ENCODE measurements at places on chromosomes 4 and X.

- DNase-seq = no peak
These were observed 47.0 kb downstream of the FAT1 start for GRCh38 chr4:186676531-186677161.

DNA sequence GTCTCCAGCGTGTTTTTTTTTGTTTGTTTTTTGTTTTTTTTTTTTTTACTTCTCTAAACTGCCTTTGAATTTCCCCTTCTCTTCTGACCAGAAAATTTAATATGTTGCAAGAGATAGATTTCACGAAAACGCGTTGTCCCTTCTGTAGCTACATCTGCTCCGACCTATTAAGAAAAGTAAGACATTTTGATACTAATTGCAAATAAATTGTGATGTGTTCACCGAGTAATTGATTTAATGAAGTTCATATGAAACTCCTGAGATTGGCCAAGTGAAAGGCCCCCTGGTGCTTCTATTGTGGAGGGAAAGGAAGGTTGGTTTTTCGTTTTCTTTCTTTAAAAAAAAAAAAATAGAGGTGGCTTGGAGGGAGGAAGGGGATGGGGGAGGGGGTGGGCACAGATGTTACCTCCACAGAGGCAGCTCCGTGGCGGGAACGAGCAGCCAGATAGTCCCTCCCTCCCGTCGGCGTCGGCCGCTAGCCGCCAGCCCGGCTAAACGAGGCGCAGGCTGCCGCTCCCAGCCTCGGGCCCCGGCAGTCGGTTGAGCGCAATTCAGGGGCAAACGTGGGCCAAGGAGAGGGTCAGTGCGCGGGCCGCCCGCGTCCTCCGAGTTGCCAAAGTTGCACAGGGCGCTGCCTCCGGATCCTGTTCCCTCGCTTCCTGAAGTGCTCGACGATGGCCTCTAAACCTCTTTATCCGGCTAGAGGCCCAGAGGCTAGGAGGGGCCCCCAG is 139.1 kb upstream of the ZIC3 start:
- DNase-seq = no peak

DNA sequence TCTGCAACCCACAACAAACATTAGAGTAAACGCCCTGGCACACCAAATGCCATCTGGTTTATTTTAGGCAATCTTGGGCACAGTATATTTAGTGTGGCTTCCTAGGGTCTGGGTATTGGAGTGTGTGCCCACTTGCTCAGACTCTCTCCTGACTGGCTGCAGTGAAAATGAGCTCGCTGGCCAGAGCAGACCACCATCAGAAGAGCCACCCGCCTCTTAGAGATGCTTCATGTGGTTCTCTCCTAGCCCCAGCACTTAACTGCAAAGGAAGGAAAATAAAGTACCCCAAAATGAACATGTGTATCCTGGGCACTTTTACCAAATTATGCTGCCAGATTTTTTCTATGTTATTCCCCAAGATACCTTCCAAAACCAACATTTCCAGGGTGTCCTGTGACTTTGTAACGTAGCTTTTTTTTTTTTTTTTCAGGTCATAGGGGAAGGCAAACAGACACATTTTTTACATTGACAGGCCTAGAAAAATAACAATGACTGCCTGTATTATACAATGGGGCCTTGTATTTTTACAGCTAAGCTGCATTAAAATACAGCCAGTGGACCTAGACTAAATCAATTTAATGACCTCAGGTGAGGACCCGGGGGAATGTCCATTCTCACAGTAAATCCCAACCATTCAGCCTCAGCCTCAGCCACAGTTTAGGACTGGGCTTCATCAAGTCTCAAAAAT is 193.7 kb downstream of the RASL11B start:
- DNase-seq = no peak

DNA sequence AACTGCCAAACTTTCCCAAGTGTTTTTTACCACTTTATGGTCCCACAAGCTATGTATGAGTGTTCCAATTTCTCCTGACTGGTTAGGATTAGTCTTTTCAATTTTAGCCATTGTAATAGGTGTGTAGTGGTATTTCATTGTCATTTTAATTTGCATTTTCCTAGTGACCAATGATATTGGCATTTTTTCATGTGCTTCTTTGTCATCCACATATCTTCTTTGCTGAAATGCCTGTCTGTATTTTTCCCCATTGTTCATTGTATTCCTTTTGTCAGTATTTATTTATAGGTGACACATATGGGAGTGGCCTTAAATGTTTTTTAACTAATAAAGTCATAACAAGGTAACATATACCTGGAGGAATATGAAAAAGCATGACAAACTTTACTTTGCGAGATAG is 9.2 kb upstream of the UBE2D3 start:
- no peak for DNase-seq

GRCh38 chr4:24765376-24765988 is 29.9 kb upstream of the SOD3 start:
- no peak for DNase-seq

DNA sequence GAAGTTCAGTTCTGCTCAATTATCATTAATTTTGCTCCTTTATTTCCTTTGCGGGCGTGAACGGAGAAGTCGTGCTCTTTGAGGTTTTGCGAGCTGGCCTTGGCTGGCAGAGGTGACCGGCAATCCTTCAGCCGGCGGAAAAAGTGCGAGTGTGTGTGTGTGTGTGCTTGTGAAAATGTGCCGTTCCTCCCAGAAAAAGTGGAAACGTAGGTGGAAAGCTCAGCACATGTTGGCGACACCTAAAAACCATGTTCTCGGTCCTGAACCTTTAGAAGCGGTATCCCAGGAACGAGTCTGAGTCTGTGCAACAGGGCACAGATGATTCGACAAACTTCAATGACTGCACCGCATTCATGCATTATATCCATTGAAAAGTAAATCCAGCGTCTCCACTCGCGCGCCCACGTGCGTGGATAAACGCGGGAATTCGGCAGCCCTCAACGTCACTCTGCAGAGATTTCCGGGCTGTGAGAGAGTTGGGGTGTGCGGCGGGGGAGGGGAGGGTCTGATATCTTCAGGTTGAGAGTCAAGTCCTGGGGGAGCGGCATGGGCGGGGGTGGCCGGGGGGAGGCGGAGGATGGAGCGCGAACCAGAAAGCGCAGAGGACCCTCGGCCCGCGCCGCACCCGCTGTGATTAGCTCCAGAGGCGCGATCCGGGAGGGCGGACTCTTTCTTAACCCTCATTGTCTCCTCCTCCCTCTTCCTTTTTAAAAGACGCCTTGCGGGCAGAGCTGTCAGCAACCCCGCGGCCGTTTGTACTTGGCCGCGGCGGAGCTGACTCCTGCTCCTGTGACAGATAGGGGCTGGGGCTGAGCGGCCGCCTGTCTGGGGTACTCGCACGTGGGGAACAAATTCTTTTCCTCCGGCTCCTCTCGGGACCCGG is at the start of gene SHISA3:
Gene SHISA3, plus strand, starts transcription at position 737 of the 883 bp plus-strand sequence. CDS start 569 bp downstream, outside the sequence.
- DNase-seq = peak; percentile 56

DNA sequence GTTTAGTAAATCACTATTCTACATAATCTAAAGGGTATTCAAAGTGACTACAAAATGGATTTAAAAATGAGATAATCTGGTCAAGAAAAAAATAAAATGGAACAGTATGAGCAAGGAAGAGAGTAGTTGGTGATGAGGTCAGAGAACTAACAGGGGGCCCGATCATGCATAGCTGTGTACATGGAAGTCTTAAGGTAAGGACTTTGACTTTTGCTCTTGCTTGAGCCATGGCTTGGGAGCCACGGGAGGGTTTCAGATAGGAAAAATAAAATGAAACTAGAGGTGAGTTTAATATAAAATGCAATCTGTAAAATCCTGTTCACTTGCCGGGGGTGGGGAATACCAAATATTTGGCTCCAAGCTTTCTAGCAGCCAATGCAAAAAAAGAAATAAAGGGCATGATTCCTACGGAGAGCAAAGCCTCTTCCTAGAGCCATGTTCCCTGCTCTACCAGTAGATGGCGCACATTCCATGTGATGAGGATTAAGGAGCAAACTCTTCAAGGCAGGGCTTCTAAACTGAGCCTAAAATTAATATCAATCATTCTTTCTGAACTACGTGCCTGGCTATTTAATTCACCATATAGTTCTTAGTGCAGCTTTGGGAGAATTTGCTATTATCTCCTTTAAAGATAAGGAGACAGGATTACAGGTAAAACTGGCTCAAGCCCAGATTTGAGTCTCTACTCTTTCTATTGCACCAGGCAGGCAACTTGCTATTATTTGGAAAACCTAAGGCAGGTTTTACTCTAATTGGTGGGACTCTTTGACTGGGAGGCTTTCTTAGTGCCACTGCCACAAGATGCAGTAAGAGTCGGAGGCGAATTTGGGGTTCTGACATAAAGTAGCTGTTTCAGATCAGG is 6.8 kb upstream of the CLCN5 start:
- peak; percentile 61 for DNase-seq

- no peak for DNase-seq
These were observed 810 bp upstream of the SOX3 start for GRCh38 chrX:140505421-140506337.

DNA sequence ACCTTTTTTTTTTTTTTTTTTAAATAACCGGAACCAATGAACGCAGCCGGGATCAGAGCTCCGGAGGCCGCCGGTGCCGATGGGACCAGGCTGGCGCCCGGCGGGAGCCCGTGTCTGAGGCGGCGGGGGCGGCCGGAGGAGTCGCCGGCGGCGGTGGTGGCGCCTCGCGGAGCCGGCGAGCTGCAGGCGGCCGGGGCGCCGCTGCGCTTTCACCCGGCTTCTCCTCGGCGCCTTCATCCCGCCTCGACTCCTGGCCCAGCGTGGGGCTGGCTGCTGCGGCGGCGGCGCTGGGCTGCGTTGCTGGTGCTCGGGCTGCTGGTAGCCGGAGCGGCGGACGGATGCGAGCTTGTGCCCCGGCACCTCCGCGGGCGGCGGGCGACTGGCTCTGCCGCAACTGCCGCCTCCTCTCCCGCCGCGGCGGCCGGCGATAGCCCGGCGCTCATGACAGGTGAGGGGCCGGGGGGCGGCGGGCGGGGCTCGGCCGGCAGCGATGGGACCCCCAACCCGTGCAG is 337 bp downstream of the STIM2 start:
- DNase-seq = peak; percentile 68

DNA sequence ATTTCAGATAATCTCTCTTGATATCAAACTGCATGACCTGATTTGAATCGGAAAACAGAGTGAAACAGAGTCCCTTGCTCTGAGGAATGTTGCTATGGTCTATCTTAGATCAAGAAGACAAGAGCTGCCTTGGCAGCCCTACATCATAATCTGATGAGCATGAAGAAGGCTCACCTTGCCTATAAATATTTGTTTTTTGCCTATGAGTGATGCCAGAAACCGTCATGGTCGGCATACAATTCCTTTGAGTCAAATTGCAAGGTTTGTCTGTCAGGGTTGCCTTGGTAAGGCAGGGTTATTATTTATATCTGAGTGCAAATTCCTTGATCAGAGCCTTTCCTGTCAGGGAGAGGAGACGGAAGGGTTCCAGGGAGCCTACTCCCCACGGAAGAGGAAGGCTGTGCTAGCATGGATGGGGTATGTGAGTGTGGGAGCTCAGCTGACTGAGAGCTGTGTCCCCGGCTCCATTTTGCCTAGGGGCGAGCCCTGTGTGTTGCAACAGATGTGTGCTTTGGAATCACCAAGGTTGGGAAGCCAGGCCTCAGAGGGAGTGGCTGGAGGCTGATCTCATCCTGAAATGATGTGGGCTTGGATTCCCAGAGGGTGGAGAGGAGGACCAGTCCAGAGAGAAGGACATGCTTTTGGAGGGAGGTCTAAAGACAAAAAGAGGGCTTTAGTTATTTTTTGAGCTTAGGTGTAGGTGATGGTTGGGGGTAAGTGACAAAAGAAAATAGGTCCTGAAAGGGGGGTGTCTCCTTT is 43.6 kb downstream of the RTL9 start:
- DNase-seq = no peak

DNA sequence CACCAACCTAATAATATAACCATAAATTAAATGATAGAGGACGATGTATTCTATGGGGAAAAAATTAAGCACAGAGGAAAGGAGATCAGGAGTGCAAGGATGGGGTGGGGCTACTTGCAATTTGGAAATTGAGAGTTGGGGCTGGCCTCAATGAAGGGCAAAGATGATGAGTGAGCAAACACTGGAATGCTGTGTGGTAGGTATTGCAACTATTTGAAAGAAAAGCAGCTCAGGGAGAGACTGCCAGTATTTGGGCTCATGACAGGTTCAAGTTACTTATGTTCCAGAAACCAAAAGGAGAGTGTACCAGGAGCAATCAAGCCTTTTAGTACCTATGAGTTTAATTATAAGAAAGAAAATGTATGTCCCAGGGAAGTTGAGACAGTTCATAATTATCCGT is 47.4 kb downstream of the ASIC5 start:
- no peak for DNase-seq

DNA sequence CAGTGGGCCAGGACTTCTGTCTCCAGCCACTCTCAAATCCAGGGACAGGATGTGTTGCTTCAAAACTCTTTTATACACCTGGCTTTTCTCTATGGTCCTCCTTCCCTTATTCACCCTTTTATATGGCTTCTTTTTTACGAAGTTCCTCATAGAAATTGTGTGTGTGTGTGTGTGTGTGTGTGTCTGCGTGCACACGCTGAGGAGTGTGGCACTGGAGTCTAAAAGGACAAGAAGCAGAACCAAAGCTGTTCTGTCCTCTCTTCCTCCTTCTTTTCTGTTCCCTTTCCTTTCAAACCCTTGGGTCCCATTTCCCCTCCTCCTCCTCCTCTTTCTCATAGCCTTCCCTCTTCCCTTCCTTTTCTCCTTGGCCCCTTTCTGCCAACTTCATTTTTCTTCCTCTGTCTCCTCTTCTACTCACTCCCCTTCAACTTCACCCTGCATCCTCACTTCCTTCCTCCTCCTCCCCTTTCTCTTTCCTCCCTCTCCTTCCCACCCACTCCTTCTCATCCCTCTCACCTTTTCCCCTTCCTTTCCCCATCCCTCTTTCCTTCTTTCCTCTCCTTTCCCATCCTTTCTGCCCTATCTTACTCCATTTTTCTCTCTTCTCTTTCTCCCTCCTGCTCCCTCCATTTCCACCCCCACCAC is 360.5 kb downstream of the MID1IP1 start:
- DNase-seq = no peak

- DNase-seq = no peak
These were observed 92.4 kb downstream of the PPP2R2C start for GRCh38 chr4:6379767-6380745.

GRCh38 chrX:88202149-88202548 is 544.9 kb upstream of the CPXCR1 start:
- no peak for DNase-seq
